ENCODE measurements at places on chromosomes 2 and 18. TPM values are rescaled to one million over a fixed set of nuclear protein-coding genes. Genes with fewer than 3 reads are reported as not detected.

The CFAP210 gene
- 0.58 TPM for total RNA-seq

The HOXD12 gene
- total RNA-seq = 0.27 TPM

The SLC4A3 gene
- total RNA-seq = 25.7 TPM

The DSG1 gene
- 0.09 TPM for total RNA-seq

The C2orf92 gene
- 20.0 TPM for total RNA-seq

- H3K27ac ChIP-seq = no peak overlapping the region
- DNase-seq = no peak
- H3K27me3 ChIP-seq = peaks cover 64% of the 10 kb centered on the region
- no peak overlapping the region for H3K4me3 ChIP-seq
- no peaks in the 10 kb centered on the region for H3K36me3 ChIP-seq
Measured at GRCh38 chr18:79781331-79781941, 16.3 kb upstream of the KCNG2 start.

DNA sequence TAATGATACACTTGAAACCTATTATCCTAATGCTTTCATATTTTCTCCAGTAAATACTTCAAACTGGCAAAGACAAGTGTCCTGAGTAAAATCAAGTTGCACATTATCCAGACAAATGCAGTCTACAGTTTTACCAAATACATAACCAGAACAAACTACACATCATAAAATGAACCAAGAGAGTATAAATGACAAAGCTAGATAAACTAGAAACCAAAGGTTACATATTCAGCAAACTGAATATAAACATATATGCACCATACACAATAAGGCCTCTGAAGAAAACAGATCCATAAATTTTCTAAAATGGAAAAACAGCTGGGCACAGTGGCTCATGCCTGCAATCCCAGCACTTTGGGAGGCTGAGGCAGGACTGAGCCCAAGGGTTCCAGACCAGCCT lies 47.0 kb downstream of the HYCC2 start:
- no peak for DNase-seq
- no peaks in the 10 kb centered on the region for H3K4me1 ChIP-seq
- no peak overlapping the region for H3K27ac ChIP-seq
- H3K36me3 ChIP-seq = peaks cover 28% of the 10 kb centered on the region
- no peak overlapping the region for H3K4me3 ChIP-seq

DNA sequence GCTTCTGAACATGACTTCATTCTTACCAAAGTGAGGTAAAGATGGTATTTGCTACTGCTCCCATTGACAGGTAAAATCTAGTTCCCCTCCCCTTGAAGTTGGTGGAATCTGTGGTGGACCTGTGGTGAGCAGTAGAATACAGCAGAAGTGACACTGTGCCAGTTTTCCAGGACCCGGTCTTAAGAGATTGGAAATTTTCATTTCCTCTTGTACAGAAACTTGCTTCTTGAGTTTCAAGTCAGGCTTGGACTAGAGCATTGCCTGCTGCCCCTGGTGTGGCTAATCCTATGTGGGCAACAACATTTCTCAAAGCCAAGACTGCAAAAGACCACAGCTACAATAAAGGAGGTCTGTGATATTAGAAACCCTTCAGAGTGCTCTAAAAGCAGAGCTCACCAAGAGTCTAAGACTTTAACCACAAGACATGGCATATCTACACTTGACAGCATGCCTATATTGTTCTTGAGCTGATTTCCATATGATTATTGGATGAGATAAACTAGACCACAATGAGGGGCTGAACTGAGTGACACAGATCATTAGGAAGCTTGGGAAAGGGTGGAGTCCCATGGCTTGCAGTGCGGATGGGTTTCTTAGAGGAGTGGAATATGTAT lies 458.1 kb downstream of the BCL11A start:
- H3K4me3 ChIP-seq = no peak overlapping the region
- no peaks in the 10 kb centered on the region for H3K27me3 ChIP-seq
- no peaks in the 10 kb centered on the region for H3K36me3 ChIP-seq
- no peak overlapping the region for H3K27ac ChIP-seq
- H3K4me1 ChIP-seq = peaks cover 8% of the 10 kb centered on the region

DNA sequence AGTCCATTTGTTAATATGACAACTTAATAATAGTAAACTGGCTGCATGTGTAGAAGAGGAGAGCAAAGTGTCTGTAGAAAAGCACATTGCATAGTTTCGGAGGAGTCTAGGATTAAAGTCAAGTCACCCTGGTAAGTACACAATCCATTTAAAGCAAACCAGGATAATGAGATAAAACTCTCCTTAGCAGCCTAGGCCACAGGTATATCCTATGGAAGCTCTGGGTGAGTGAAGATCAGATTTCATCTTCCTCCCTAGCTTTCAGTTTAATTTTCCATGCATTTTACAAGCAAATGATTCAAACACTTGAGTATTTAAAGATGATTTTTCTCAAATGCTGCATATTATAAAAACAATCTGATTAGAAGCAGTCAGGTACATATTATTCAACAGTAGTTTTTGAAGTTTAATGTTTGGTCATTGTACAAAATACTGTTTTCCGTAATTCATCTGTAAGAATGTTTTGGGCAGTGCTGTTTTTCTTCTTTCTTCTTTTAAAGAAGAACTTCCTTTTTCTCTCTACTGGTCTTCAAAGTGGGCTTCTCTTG lies 10.2 kb downstream of the CERS6 start:
- H3K4me3 ChIP-seq = peak overlapping the region; percentile 22
- H3K27me3 ChIP-seq = no peaks in the 10 kb centered on the region
- H3K36me3 ChIP-seq = peaks cover 2% of the 10 kb centered on the region
- peak overlapping the region; percentile 94 for H3K27ac ChIP-seq
- peaks cover 78% of the 10 kb centered on the region for H3K4me1 ChIP-seq
- DNase-seq = no peak

DNA sequence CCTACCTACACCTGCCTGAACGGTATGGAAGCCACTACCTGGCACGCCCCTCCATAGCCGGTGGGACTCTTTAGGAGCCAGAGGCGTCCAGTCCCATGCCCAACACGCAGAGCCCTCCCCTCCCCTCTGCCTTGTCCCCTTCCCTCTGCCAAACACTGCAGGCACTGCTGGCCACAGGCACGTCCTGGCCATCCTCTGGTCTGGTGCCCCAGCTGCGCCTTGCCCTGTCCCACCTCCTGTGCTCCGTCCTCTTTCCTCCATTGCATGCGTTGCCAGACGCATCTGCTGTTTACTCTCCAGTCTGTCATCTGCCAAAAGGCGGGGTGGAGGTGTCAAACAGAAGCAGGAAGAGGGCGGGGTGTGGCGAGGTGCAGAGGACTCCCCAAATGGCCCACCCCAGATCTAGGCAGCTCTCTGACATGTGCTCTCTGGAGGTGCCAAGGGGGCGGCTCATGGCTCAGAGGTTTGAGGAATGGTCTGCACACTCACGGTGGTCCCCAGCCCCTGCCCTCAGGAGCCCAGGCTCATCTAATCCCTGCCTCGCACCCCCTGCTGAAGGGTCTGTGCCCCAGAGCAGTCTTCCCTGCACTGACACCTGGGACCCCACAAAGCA lies 45.1 kb downstream of the HS6ST1 start:
- peaks cover 2% of the 10 kb centered on the region for H3K4me1 ChIP-seq
- H3K27ac ChIP-seq = no peak overlapping the region
- no peaks in the 10 kb centered on the region for H3K27me3 ChIP-seq
- H3K4me3 ChIP-seq = no peak overlapping the region
- peaks cover 25% of the 10 kb centered on the region for H3K36me3 ChIP-seq

DNA sequence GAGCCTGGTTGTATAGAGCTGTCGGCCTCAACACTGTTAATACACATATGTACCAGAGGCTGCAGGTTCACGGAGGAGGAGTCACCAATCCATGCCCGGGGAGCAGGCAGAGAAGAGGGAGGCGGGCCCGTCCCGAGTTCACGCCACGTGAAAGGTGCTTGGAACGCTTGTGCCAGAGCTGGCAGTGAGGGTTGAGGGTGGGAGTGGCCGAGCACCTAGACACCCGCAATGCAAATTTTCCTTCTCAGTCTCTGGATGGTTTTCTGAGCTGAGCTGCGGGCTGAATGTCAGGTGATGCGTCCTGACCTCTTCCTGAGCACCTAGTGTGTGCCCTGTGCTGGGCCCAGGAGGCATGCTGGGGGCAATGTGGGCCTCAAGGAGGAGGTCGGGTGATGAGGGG lies 52.2 kb downstream of the ODC1 start:
- no peak overlapping the region for H3K27ac ChIP-seq
- no peak for DNase-seq
- H3K36me3 ChIP-seq = peaks cover 5% of the 10 kb centered on the region
- no peak overlapping the region for H3K4me3 ChIP-seq

GRCh38 chr2:134555411-134555810 lies 163.4 kb downstream of the TMEM163 start:
- H3K27me3 ChIP-seq = peaks cover 39% of the 10 kb centered on the region
- no peak overlapping the region for H3K4me3 ChIP-seq
- H3K36me3 ChIP-seq = no peaks in the 10 kb centered on the region

DNA sequence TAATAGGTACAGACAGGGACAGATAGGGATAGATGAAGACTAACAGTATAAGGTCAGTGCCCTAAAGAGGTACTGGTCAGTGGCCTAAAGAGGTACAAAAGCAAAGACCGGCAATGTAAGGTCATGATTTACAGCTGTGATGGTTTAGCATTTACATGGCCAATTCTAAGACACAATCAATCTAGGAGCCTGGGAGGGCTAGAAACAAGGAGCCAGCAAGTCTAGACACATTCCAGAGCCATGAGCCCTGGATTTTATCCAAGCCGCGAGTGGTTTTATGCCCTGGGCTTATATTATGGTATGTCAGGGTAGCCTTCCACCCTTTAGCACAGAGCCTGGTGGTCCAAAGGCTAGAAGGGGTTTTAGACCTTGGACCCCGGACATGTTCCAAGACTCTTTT lies 124.2 kb downstream of the CBLN2 start:
- no peaks in the 10 kb centered on the region for H3K36me3 ChIP-seq
- no peak overlapping the region for H3K27ac ChIP-seq
- no peak for DNase-seq
- no peaks in the 10 kb centered on the region for H3K4me1 ChIP-seq
- H3K27me3 ChIP-seq = no peaks in the 10 kb centered on the region
- H3K4me3 ChIP-seq = no peak overlapping the region

DNA sequence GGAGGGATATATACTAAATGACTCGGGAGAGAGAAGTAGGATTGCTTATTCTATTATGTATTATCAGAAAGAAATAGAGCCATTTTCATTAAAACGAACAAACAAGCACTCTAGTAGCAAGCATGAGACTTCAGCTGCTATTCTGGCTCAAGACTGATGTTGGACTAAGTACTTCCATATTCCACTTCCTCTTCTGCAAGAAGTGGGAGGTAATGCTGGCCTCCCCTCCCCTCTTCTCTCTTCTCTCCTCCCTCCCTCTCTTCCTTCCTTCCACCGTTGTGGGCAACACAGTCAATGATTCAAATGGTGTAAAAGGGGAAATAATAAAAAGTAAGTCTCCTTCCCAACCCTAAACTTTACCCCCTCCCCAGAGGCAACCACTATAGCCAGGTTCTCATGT lies 62.6 kb downstream of the EMX1 start:
- no peak for DNase-seq
- no peaks in the 10 kb centered on the region for H3K27me3 ChIP-seq
- H3K36me3 ChIP-seq = no peaks in the 10 kb centered on the region
- H3K4me3 ChIP-seq = no peak overlapping the region

GRCh38 chr18:11419338-11419737 lies 190.1 kb upstream of the SLC35G4 start:
- H3K4me1 ChIP-seq = peaks cover 2% of the 10 kb centered on the region
- H3K4me3 ChIP-seq = no peak overlapping the region
- no peaks in the 10 kb centered on the region for H3K27me3 ChIP-seq
- DNase-seq = no peak
- no peaks in the 10 kb centered on the region for H3K36me3 ChIP-seq

- no peaks in the 10 kb centered on the region for H3K27me3 ChIP-seq
- no peak for DNase-seq
- no peak overlapping the region for H3K27ac ChIP-seq
- H3K4me3 ChIP-seq = no peak overlapping the region
Measured at GRCh38 chr2:192696857-192697256, 502.1 kb upstream of the TMEFF2 start.

DNA sequence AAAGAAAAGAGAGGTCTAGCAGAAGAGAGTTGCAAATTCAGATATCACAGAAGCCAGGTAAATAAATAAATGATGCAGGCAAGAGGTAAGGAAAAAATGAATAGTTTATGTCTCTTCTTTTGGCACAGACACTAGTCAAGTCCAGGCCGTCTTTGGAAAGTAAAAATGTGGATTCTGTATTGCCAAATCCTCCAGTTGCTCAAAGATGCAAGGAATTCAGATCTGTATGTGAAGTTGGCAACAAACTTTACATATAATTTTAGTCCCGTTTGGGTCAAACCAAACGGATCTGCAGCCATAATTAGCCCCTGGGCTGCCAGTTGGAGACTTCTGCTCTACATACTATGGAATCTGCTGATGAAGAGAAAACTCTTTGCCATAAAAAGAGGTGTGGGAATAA lies 200.5 kb upstream of the RND3 start:
- H3K27ac ChIP-seq = no peak overlapping the region
- H3K4me3 ChIP-seq = no peak overlapping the region
- peaks cover 2% of the 10 kb centered on the region for H3K4me1 ChIP-seq
- H3K36me3 ChIP-seq = no peaks in the 10 kb centered on the region

GRCh38 chr18:13259701-13260100 lies 41.1 kb downstream of the LDLRAD4 start:
- no peaks in the 10 kb centered on the region for H3K36me3 ChIP-seq
- H3K4me1 ChIP-seq = peaks cover 37% of the 10 kb centered on the region
- no peak overlapping the region for H3K4me3 ChIP-seq
- H3K27me3 ChIP-seq = peaks cover 4% of the 10 kb centered on the region

GRCh38 chr18:9790261-9790660 lies 82.2 kb downstream of the RAB31 start:
- no peaks in the 10 kb centered on the region for H3K27me3 ChIP-seq
- no peak overlapping the region for H3K4me3 ChIP-seq
- H3K27ac ChIP-seq = no peak overlapping the region
- H3K4me1 ChIP-seq = no peaks in the 10 kb centered on the region

GRCh38 chr18:66931010-66931409 lies 327.1 kb upstream of the CDH19 start:
- no peak overlapping the region for H3K27ac ChIP-seq
- no peaks in the 10 kb centered on the region for H3K36me3 ChIP-seq
- H3K27me3 ChIP-seq = peaks cover 2% of the 10 kb centered on the region

GRCh38 chr18:26579941-26580618 lies 31.7 kb upstream of the KCTD1 start:
- H3K4me3 ChIP-seq = no peak overlapping the region
- DNase-seq = no peak
- no peak overlapping the region for H3K27ac ChIP-seq

DNA sequence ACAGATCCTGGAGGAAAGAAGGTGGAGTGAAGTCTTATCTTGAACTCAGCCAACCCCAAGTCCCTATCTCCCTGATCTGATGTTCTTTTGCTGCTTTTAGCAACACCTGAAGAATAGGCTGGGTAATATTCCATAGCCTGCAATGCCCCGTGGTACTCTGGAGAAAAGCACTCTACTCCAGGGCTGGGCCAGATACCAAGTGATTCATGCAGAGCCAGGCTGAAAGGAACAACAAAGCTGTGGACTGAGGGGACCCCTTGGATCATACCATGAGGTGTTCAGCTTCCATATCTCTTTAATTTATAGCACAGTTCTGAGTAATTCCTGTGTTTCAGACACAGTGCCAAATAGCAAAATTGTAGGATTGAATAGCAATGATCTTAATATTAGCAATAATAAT lies 130.6 kb downstream of the NXPH2 start:
- no peaks in the 10 kb centered on the region for H3K4me1 ChIP-seq
- no peak overlapping the region for H3K27ac ChIP-seq
- DNase-seq = no peak
- H3K27me3 ChIP-seq = no peaks in the 10 kb centered on the region

GRCh38 chr2:119710281-119710680 lies 31.3 kb downstream of the TMEM177 start:
- H3K27me3 ChIP-seq = peaks cover 2% of the 10 kb centered on the region
- H3K27ac ChIP-seq = no peak overlapping the region
- H3K4me1 ChIP-seq = peaks cover 9% of the 10 kb centered on the region
